Fibroblast of skin of abdomen (primary cell): ENCODE measurements at places on chromosomes 5 and 9.

DNA sequence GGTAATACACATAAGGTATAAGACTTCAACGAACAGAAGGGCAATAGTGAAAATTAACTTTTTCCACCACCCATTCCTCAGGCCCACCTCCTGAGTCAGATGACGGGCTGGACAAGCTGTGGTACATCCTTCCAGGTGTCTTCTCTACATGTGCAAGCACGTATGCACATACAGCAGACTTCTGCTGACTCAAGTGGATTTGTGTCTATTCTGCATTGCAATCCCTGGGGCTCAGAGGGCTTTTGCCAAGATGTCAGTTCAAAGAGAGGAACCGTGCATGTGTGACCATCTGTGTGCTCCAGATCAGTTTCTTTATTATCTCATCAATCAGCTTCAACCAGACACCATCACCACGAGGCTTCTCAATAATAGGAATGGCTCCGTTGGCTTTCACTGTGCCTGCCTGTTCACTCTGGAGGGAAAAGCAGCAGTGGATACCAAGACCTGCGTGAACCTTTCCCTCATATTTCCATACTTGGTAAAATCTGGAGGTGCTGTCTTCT lies 288.4 kb downstream of the MTRR start:
- DNase-seq: no peak

DNA sequence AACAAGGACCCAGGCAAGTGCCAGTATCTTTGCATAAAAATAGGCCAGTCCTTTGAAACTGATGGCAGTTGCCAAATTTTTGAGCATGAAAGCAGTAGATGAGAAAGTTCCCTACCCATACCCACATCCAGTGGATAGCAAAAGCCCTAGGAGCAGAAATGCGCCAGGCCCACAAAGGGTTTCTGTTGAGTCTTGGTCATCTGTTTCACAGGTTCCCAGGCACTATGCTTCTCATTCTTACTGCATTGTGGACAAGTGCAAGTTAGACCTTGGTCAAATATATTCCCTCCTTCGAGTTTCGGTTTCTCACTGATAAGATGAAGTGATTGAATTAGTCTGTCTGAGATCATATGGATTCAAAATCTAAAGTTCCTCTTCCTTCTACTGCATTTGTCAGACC lies 152.3 kb downstream of the NR3C1 start:
- DNase-seq: no peak

- DNase-seq: no peak
Observed at GRCh38 chr9:81289622-81290021, 399.7 kb downstream of the TLE1 start.

DNA sequence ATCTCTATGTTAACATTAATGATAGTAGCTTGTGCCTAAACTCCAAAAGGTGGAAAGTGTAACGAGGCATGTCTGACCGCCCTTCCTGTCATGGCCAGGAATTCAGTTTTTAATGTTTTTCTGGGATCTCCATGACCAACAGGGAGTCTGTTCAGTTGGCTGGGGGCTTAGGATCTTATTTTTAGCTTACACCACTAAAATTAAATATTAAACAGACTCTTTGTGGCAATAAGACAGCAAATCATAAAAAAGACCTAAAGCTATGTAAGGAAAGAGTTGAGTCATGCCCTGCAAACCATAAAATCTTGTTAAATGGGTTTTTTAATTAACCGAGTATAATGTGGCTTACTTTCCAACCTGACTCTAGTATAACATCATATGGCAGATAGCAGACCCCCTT lies 247.8 kb downstream of the DIRAS2 start:
- DNase-seq: no peak

DNA sequence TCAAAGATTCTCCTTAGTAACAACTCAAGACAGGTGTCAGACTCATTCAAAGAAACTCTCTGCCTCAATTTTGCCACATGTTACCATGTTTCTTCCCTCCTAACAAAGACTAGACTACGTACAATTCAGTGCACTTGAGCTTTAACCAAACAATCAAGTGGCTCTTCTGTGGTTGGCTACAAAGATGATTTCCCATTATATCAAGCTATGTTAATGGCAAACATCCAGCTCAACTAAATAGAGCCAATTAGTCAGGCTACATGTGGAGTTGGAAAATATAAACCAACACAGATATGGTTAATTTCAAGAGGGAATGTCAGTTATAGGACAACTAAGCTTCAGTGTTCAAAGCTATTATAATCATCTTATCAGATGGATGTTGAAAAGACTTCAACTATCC lies 29.2 kb upstream of the ADRA1B start:
- DNase-seq: no peak

DNA sequence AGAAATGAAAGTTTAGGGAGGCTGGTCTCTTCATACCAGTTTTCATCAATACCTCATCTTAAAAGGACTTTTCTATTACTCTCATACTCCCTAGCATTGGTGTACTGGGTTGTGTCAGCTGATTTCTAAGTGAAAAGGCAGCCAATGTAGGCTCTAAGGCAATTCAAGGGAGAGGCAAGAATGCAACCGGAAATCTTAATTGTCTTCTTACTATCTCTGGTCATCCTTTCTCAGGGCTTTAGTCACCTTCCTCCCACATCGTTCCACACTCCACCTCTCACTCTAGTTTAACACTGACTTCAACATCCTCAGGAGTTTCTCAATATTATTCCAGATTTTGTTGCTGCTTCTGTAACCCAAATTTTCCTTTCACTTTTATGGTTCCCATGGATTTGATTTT lies 281.8 kb upstream of the RFX3 start:
- DNase-seq: no peak

DNA sequence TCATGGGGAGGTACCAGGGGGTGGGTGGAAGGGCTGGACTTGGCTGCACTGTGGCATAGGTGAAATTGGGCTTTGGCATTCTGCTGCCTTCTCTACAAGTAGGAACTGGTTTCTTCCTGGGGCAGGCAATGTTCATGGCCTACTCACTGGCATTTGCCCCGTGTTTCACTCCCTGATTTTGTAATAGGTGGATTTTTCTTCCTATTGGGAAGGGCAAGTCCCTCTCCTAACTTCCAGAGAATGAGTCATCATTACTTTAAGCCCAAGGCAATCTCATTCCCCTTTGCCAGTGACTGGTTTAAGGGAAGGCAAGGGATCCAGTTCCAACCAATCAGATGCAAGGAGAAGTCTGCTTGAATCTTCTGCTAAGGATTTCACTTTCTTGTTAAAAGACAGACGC lies 67.9 kb upstream of the ANKRD55 start:
- peak; percentile 14 for DNase-seq

GRCh38 chr5:154214371-154215106 lies 24.0 kb downstream of the GALNT10 start:
- DNase-seq: peak; percentile 80

GRCh38 chr9:128921881-128922763 lies 1.3 kb downstream of the PHYHD1 start:
- peak; percentile 66 for DNase-seq

GRCh38 chr9:1458503-1458902 lies 408.3 kb downstream of the DMRT2 start:
- DNase-seq: peak; percentile 89

GRCh38 chr5:119360905-119361593 lies 5.2 kb downstream of the TNFAIP8 start:
- peak; percentile 42 for DNase-seq

- DNase-seq: peak; percentile 85
Observed at GRCh38 chr9:81526587-81526986, 162.8 kb downstream of the TLE1 start.

- no peak for DNase-seq
Observed at GRCh38 chr9:81605170-81605670, 84.1 kb downstream of the TLE1 start.

- DNase-seq: no peak
Observed at GRCh38 chr9:120914953-120915352, 11.6 kb downstream of the TRAF1 start.

GRCh38 chr5:28408186-28408585 lies 1369.8 kb upstream of the CDH9 start:
- peak; percentile 81 for DNase-seq

- DNase-seq: no peak
Observed at GRCh38 chr5:67283988-67284487, 87.4 kb upstream of the CD180 start.
